Right lung (tissue), 10 donors: ENCODE measurements at places on chromosomes 6 and 20.
A peak's percentile ranks its signal among the peaks of the same experiment; 100 is the strongest.

DNA sequence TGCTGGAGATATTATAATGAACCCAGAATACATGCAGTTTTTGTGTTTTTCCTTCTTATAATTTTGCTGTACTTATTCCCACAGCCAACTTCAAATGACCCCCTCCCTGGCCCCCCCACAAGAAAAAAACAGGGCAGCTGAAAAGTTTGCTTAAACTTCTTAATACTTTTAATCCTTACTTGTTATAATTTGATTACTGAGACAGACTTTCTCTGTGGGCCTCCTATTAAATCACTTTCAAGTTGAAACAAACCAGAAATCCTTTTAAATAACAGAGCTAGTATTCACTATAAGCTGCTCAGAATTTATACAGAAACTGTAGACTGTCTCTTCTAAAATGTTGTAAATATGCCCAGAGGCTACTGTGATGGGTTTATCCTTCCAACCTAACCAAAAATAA is 106.3 kb downstream of the CENPW start:
- DNase-seq = no peak

DNA sequence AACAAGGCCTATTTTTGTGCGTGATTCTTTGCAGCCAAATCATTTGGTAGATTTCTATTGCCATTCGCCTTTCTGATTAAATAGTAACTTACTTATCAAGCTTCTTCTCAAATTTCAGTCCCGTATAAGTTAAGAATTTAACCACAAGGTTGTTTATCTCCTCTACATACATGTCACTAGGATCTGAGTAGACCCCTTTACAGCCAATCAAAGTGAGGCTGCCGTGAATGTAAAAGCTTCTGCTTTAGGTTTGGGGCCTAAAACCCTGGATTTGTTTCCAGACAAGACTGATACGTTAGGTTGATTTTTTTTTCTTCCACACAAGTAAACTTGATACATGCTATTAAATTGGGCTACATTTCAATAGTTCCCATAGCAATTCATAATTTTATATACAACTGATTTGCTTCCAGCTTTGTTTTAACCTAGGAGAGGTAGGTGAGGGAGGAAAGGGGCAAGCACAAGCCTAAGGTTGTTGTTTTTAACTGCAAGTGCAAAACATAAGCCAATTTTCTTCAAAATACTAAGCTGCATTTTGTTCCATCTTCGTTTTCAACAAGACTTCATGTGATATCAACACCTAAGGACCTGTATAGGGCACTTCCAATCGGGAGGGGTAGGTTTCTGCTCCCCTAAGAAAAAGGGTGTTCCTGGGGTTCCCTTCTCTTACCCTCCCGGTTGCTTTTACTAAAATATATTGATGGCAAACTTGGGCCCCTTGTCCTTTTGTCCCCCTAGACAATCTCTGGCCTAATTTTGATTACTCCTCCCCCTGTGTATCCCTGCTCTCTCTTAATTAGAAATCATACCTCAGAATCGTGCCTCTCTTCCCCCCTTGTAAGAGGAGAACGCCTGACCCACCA is 1.7 kb downstream of the RANBP9 start:
- DNase-seq = peak; percentile 23

DNA sequence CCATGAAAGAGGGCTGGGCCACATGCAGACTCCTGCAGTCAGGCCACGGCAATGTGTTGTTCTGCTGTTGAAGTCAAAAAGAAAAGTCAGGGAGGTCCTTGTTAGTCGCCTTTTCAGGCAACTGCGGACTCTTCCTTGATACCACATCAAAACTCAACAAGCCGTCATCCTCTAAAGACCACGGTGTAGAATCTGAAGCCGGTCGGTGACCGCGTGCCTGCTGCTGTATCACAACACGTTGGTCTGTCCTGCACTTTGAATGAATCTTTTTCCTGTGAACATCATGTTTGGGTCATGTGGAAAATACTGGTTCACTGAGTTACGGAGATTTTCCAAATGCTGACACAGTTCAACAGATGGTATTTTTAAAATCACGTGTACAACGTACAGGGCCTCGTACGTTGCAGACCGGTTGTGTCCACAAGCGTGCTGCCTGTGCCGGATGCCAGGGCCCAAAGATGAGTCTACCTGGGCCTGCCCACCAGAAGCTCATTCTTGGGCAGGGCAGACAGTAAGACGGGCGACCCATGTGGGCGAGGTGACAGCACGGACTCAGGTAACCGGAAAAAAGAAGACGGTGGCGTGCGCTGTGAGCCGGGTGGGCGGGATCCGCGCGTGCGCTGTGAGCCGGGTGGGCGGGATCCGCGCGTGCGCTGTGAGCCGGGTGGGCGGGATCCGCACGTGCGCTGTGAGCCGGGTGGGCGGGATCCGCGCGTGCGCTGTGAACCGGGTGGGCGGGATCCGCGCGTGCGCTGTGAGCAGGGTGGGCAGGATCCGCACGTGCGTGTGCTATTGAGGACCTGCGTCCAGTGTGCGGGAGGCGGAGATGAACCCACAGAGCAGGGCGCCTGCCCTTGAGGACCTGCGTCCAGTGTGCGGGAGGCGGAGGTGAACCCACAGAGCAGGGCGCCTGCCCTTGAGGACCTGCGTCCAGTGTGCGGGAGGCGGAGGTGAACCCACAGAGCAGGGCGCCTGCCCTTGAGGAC is 114.5 kb downstream of the FAM120B start:
- DNase-seq = no peak

- DNase-seq = no peak
Observed at GRCh38 chr6:106087548-106088325, 1.6 kb downstream of the PRDM1 start.

- DNase-seq = no peak
Observed at GRCh38 chr6:20712011-20712410, 177.8 kb downstream of the CDKAL1 start.

GRCh38 chr6:151835396-151835795 is 27.9 kb downstream of the ESR1 start:
- DNase-seq = no peak

GRCh38 chr20:50251992-50252511 is 61.4 kb downstream of the CEBPB start:
- DNase-seq = no peak

GRCh38 chr6:161496941-161497340 is 223.1 kb upstream of the AGPAT4 start:
- no peak for DNase-seq

DNA sequence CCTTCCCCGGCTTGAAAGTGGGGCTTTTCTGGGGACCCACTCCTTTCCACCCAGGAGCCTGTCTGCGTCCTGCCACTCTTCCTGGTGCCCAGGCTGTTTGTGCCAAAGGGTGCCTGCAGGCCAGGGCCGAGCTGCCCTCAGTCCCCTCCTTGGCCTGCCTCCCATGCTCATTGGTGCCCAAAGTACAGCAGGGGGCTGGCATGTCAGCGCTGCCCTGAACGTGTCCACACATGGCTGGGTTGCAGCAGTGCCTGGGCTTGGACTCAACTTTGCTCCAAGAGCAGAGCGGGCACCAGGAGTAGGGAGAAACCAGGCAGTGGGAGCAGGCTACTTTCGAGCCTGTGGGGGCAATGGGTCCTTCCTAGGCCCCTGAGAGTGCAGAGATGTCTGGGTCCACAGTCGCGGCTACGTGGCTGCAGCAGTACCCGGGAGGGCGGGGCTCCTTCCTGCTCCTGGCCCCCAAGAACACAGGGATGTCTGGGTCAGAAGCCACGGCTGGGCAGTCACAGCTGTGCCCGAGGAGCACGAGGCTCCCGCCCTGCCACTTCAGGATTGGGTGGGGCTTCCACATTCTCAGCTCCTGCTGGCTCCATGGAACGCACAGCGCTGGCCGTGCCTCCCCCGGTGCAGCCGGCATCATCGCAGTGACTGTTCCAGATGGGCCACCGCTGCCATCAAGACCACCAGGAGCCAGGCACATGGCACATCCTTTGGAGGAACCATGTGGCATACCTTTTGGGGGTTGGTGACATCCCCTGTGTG is 50.0 kb upstream of the CLDN20 start:
- DNase-seq = no peak

DNA sequence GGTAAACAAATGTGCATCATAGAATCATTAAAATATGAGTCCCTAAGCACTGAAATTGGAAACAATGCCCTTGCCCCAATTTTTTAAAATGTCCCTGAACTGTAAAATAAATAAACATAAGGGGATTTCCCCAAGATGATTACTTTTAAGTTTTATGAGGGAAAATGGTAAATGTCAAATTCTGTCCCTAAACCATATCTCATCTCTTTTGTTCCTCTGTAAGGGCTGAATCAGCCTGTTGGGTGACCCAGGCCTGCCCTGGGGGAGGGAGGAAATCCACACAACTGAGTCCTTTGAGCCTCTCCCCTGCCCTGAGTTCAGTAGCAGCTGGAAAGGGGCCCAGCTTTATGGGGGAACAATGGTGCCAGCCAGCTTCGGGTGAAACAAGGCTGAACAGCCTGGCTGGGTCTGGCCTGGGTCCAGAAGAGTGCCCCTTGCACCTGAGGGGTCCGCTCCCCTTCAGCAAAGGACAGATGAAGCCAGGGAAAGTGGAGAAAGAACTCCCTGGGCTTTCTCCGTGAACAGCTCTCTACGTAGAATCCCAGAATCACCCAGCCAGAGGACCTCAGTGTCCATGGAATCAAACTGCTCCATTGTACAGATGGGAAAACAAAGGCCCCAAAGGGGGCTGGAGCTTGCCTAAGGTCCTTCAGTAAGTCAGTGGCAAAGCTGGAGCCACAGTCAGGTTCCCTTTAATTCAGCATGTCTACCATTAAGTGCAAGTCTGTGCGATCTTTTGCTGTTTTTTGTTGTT is 28.2 kb upstream of the ITCH start:
- DNase-seq = no peak

GRCh38 chr6:33964387-33964786 is 160.6 kb upstream of the MLN start:
- no peak for DNase-seq

DNA sequence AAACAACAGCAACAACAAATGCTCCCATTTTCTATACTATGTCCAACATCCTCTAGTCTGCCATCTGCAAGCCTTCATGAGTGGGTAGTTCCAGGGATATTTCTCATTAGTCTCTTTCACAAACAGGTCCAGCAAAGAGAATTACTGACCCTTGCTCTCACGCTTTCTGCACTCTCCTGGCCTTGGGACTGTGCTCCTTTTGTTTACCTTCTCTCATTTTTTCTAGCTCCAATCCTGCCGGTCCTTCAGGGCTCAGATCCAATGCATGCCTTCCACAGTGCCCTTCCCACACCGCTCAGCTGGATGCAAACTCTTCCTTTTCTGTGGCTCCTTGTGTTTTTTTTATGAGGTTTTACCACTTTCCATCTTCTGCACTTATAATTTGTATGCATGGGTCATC is 47.2 kb downstream of the ADTRP start:
- no peak for DNase-seq

GRCh38 chr6:152087096-152087495 is 279.6 kb downstream of the ESR1 start:
- DNase-seq = no peak

GRCh38 chr6:168122521-168122920 is 43.5 kb upstream of the FRMD1 start:
- no peak for DNase-seq

DNA sequence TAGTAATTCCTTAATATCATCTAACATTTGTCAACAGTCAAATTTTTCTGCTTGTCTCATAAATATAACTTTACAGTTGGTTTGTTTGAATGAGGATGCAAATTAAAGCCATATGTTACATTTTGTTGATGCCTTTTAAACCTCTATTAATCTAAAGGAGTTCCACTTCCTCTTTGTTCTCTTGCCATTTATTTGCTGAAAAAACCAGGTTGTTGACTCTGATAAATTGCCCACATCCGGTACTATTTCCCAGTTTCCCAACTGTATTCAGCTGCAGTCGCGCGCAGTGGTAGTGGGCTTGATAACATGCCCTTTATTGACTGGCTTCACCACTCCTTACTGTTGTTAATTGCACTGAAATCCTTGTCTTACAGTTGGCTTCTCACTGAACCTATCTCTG is 32.8 kb upstream of the SIRPB2 start:
- DNase-seq = no peak

DNA sequence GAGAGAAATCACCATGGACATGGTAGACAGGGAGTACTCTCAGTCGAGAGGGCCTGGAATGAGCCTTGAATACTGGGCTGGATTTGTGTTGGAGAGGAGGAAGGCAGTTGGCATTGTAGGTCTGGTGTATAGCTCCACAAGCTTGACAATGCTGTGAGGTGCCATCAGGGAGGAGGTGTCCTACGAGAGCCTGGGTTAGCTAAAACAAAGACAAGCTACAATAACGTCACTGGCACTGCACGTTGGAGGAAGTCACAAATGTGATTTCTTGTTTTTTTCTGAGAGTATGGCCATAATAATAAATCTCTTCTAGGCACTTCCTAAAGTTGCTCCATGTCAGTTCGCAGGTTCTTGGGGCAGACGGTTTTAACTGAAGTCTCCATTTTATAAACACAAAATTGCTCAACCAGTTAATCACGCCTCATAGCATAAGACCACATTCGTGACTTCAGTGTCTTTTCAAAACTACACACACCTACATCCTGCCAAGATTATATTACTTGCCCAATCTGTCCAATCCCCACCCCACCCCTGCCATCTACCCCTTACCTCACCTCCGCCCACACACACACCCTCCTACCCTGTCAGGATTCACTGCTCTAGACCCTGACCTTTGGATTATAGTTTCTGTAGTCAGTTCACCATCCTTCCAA is 4.4 kb upstream of the HLA-DMB start:
- DNase-seq = no peak
